ENCODE measurements at places on chromosomes 7 and 10. TPM values are rescaled to one million over a fixed set of nuclear protein-coding genes. Genes with fewer than 3 reads are reported as not detected.

- no peak for DNase-seq
These were observed 90.6 kb downstream of the PLCE1 start for GRCh38 chr10:94084344-94084743.

GRCh38 chr10:77899080-77899477 is 27.5 kb downstream of the DLG5 start:
- DNase-seq = no peak

GRCh38 chr7:25009257-25009656 is 29.3 kb upstream of the OSBPL3 start:
- no peak for DNase-seq

The ZNF467 gene
- total RNA-seq = 3.6 TPM

The GOLGA7B gene
- total RNA-seq = 3.5 TPM

The STAG3 gene
- 0.89 TPM for total RNA-seq

The WIPF3 gene
- 0.59 TPM for total RNA-seq

The CFAP58 gene
- 0.39 TPM for total RNA-seq

All from skin of body (tissue), 3 donors.